ENCODE measurements at places on chromosomes 2 and 18.

- no peak for DNase-seq
Measured at GRCh38 chr2:12935222-12935621, 218.5 kb downstream of the TRIB2 start.

DNA sequence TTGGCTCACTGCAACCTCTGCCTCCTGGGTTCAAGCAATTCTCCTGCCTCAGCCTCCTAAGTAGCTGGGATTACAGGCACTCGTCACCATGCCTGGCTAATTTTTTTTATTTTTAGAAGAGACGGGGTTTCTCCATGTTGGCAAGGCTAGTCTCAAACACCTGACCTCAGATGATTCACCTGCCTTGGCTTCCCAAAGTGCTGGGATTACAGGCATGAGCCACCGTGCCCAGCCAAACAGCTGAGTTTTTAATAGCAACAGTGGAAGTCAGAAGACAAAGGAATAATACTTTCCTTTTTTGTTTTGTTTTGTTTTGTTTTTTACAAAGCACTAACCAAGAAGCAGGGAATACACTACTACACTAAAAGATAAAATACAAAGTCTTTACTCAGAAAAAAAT lies 16.9 kb downstream of the GPR75 start:
- DNase-seq, result no peak

GRCh38 chr2:2839782-2840531 lies 508.9 kb upstream of the MYT1L start:
- no peak for DNase-seq

DNA sequence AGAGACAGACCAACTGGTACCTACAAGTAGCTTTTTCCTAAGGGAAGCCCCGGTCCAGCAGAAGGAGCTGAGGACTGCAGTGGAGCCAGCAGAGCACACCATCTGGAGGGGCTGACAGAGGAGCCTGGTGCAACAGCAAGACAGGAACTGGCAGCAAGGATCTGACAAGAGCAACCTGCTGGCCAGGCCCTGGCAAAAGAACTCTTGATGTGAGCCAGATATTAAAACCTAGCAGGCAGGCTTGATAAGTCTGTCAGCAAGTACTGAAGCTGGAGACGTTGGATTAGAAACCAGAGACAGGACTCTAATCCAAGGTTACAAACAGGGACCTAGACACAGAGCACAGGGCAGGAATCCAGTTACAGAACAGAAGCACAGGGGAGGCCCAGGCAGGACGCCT lies 260.7 kb upstream of the MGAT5 start:
- DNase-seq, result no peak

- DNase-seq, result no peak
Measured at GRCh38 chr2:136319237-136319636, 201.3 kb upstream of the CXCR4 start.

GRCh38 chr2:390959-391358 lies 103.1 kb upstream of the ALKAL2 start:
- no peak for DNase-seq

- peak; percentile 98 for DNase-seq
Measured at GRCh38 chr2:49248506-49248905, 94.2 kb upstream of the FSHR start.

GRCh38 chr2:99275882-99276281 lies 20.4 kb upstream of the LYG2 start:
- no peak for DNase-seq

DNA sequence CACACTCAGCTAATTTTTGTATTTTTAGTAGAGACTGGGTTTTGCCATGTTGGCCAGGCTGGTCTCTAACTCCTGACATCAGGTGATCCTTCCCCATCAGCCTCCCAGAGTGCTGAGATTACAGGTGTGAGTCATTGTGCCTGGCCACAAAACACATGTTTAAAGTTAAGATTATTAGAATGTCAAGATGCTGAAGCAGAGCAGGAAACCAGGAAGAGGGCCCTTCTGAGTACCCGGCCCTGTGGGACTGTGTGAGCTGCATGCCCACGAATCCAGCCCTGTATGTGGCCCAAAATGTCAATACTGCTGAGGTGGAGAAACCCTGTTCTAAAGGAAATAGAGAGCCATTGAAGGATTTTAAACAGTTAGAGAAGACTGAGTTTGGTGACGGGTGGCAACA lies 31.0 kb upstream of the REV1 start:
- DNase-seq, result no peak

GRCh38 chr18:43961722-43962121 lies 684.4 kb upstream of the SYT4 start:
- no peak for DNase-seq

- DNase-seq, result no peak
Measured at GRCh38 chr2:233280114-233280693, 27.4 kb upstream of the SAG start.

DNA sequence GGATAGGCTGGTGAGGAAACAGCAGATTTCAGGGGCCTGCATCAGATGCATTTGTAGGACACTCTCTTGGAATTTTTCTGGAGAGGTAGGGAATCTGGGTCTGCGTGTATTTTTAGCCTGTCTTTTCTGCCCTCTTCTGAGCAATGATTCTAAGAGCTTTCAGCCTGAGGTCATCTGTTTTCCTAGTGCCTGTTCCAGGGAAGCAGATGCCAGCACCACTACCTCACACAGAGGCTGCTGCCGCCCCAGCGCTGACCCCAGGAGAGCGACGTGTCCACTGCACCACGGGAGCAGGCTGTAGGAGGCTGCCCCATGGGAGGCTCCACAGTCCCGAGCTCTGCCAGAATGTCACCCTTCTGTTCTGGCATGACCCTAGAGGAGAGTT lies 316.5 kb downstream of the CYP26B1 start:
- peak; percentile 99 for DNase-seq

GRCh38 chr2:131673400-131674173 lies 145.9 kb downstream of the CCDC74A start:
- DNase-seq, result peak; percentile 61

GRCh38 chr2:133570542-133570941 lies 2.3 kb upstream of the NCKAP5 start:
- no peak for DNase-seq

GRCh38 chr2:172079838-172080640 lies 5.3 kb upstream of the DLX1 start:
- DNase-seq, result no peak

DNA sequence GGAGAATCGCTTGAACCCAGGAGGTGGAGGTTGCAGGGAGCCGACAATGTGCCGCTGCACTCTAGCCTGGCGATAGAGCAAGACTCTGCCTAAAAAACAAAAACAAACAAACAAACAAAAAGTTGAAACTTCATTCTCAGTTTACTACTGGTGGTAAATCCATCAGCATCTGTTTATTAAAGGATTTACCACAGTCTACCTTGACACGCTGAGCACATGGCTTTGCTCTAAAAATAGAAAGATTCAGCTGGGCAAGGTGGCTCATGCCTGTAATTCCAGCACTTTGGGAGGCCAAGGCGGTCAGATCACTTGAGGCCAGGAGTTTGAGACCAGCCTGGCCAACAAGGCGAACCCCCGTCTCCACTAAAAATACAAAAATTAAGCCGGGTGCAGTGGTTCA lies 201.3 kb downstream of the TGIF1 start:
- no peak for DNase-seq

DNA sequence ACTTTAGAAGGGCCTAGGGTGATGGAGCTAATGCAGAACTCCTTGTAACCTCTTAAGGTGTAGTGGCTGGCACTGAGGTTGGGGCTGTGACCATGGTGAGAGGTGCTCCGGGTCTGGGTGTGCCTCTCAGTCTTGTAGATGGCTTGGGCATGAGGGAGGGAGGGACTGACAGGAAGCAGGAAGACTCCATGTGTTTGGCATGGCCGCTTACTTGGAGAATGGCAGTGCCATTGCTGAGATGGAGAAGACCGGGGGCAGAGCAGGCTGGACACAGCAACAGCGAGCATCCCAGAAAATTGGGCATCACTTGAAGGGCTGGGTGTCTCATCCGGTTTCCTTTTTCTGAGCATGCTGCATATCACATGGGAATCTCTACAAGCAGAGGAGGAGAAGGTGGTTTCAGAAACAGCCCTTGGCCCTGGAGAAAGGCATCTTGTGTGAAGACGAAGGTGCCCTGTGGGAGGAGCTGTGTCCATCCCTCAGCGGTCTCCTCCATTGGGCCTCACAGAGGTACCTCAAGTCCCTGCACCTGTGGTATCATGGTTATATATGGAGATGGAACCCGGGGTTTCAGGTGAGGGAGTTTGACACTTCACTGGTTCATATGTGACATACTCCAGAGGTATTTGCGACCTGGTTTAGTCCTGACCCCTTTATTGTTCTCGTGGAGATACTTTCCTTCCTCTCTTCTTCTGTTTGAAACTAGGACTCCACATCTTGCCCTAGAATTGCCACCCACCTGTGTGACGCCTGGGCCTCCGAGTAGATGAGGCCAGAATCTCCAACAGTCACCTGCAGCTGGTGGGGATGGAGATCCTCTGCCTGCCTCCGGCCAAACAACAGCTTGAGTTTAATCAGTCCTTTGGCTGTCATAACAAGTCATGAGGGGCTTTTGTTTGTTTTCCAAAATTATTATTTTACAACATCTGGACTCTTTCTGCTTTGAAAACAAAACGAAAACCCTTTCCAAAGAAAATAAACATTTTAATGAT lies 45.6 kb downstream of the INPP4A start:
- DNase-seq, result no peak

DNA sequence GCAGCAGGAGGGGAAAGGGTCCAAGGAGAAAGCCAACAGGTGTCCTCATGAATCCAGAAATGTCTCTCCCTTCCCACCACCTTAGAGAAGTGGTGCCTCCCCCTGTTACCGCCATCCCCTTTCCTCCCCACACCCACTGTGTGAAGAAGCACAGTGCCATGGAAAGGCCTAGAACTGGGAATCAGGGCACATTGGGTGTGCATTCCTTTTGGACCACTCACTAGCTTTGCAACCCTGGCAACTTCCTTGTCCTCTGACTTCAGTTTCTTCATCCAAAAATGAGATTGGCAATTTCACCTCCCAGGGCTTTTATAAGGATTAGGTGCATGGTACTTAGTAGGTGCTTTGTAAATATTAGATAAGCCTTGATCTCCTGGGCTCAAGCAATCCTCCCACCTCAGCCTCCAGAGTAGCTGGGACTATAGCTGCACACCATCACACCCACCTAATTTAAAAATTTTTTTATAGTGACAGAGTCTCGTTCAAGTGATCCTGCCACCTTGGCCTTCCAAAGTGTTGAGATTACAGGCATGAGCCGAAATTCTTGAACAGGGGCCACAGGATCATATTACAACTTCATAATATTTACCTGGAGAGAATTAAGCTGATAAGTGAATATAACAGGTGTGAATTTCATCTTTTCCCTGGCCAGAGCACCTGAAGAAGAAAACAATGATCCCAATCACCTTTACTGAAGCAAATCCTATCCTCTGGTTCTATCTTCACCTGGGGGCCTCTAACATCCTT lies 97.9 kb upstream of the TAF1B start:
- DNase-seq, result peak; percentile 46

DNA sequence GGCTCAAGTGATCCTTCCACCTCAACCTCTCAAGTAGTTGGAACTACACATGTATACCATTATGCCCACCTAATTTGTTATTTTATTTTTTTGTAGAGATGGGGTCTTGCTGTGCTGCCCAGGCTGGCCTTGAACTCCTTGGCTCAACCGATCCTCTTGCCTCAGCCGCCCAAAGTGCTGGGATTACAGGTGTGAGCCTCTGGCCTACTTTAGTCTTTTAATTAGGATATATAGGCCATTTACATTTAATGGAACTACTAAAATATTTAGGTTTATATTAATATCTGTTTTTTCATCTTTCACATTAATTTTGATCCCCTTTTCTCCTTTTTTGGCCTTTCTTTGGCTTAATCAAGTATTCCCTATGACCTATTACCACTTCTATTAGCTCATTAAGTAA lies 95.7 kb upstream of the OSR1 start:
- DNase-seq, result no peak

DNA sequence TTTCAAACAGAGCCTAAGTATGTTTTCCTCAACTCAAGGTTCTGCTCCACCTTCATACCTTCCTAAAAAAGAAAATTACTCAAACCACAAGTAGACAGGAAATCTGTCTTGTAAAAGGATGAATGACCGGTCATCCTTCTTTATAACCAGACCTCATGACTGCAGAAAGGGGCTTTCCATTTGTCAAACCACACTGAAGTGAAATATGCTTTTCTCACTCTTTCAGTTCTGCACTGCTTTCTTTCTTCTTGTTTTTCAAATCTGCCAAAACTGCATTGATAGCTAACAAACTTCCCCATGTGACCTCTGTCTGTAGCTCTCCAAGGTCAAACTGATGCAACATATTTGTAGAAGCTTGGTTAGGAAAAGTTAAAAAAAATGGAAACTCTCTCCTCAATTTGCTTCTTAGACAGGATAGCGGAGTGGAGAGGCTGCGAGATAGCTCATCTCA lies 308.9 kb upstream of the CCDC68 start:
- no peak for DNase-seq

DNA sequence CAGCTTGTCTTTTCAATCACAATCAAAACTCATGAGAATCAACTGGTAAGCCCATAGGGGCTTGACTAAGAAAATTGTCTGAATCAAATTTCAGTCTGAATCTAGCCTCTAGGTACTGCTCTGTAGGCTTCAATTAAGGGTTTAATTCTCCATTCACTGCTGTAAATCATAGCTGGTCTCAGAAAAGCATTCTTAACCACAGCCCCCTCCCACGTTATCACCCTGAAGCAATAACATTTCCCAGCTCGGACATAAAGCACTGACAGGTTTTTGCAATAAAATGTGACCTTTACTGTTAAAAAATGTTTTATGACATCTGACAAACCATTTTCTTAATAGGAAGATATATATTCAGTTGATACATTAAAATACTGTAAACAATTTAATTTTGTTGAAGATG lies 55.0 kb downstream of the LRP1B start:
- DNase-seq, result no peak

- peak; percentile 48 for DNase-seq
Measured at GRCh38 chr2:144517866-144518747, 1.8 kb downstream of the ZEB2 start.

DNA sequence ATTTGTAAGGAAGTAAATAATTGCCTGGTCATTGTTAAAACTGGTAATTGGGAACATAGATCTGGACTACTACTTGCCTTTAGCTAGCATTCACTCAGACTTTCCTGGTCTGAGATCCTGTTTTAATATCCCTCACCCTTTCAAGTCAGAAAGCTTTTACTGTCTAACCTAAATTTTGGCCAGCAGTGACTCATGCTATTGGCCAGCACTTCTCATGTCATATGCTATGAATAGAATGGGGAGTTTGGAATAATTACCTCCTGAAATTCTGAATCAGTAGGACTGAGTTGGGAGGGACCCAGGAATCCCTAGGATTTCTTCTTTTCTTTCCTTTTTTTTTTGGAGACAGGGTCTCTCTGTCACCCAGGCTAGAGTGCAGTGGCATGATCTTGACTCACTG lies 19.3 kb downstream of the STK36 start:
- DNase-seq, result peak; percentile 46

DNA sequence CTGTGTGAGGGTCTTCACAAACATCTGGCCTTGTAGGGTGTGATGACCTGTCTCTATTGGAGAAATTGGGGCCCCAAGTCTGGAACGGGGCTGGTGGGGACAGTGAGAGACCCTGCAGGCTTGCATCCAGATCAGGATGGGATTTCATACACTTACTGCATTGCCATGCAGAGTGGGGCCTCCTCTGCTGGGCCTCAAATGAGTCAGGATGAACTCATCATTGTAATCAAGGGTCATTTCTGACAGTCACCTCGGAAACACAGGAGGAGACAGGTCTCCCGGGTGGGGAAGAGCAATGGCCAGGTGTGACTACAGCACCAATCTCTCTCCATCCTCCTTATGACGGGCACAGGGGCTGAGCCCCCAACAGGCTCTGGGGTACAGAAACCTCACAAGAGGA lies 48.1 kb upstream of the GALR1 start:
- DNase-seq, result no peak

GRCh38 chr2:98867539-98868309 lies 68.3 kb downstream of the CRACDL start:
- peak; percentile 64 for DNase-seq

Measured in fibroblast of skin of back (primary cell).